ENCODE measurements at places on chromosomes 4 and X.

DNA sequence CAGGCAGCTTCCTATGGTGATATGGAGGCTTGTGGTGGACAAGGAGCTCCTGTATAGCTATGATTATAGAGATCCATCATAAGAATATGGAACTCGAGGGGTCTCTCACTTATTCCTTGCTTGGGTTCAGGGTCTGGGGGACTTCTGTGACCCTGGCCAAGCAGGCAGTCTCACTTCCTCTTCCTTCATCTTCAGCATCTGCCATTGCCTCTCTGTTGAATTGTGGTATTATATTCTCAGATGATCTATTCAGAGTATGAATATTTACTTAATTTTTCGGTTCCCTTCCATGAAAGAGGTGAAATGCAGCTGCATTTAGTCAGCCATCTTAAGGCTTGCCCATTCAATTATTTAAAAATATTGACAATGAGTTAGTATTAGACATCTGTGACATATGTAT is 292.9 kb downstream of the SPIN4 start:
- DNase-seq, result no peak

GRCh38 chr4:37001688-37002436 is 242.7 kb upstream of the NWD2 start:
- no peak for DNase-seq

DNA sequence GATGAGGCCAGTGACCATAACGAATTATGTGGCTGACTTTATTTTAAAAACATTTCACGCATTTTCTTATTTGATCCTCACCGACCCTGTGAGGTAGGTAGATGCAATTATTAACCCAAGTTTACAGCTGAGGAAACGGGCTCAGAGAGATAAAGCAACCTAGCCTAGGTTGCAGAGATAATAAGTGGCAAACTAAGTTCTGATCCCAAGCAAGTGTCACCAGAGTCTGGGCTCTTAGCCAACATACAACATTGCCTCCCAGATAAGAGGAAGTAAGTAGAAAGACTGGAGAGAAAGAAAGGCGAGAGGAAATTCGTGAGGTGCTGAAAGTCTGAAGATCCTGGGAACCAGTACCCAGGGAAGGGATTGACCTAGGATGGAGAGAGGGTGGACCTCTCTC is 77.4 kb upstream of the GPR50 start:
- no peak for DNase-seq

DNA sequence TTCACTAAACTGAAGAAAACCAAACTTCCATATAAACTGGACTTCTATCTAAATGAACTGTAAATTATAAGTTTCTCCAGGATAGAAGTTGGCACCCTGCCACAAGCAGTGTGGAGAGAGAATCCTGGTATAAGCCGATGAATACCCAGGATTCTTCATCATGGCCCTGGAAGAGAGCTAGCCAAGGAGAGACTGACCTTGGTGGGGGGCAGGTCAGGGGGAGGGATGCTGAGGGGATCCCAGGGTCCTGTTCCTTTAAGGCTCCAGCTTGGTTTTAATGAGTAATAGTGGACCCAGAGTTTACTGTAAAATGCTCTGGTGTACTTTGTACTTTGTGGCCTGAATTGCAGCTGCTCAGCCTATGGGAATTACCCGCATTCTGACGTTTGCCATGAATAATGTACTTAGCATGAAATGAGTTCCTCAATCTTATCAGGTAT is 16.9 kb downstream of the RASSF6 start:
- no peak for DNase-seq

GRCh38 chr4:7634661-7635251 is 200.0 kb upstream of the PSAPL1 start:
- DNase-seq, result no peak

DNA sequence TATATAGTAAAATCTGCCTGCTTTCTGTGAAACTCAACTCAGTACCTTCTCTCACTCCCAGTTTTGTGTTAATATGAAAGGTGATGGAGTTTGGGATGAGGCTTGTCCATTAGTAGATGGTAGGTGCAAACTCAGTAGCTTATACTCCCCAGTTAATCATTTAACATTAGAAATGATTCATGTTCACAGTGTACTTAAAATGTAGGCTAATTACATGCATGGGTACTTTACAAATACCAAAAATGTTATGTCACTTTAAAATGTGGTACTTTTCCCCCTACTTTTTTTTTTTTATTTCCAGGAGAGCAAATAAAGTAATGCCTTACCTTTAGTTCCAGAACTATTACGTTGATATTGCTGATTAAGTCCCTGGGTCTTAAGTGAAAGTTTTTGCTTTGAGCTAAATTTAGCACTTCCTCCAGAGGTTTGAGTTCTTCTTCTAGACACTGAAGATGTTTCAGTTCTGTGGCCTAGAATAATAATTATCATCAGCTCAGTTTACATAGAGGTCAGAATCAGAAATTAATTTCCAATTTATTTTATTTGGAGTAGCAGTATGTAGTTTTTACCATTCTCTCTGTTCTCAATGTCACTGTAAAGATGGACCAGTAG is 3.0 kb downstream of the IL2 start:
- DNase-seq, result no peak

- DNase-seq, result no peak
Measured at GRCh38 chr4:7024336-7024890, 18.8 kb upstream of the TADA2B start.

DNA sequence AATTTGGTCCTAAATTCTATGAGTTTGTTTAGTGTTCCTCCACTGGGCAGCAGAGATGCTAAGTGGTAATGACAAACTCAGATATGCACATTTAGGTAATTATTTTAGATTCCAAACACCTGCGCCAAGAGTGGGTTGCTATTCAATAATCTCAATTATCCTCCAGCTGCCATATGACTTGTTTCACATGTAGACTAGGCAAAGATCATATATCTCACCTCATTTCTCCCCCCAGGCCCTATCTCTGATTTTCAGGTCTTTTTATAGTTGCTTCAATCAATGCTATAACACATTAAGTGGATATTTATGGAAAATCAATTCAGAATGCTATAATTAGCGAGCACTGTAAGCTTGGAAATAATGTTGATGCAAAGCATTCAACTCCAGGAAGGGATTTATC is 217.6 kb downstream of the KCTD8 start:
- DNase-seq, result no peak
